ENCODE measurements at places on chromosomes 16 and 17.

- no peak for DNase-seq
These were observed 180.1 kb downstream of the MAP2K6 start for GRCh38 chr17:69594641-69595040.

- DNase-seq, result no peak
These were observed 13.6 kb upstream of the WFDC1 start for GRCh38 chr16:84281074-84281473.

- no peak for DNase-seq
These were observed 150.0 kb downstream of the MSI2 start for GRCh38 chr17:57406131-57406980.

- peak; percentile 45 for DNase-seq
These were observed 40.4 kb upstream of the NDRG4 start for GRCh38 chr16:58459344-58460218.

- no peak for DNase-seq
These were observed 198.5 kb downstream of the CYLD start for GRCh38 chr16:50940275-50940854.

DNA sequence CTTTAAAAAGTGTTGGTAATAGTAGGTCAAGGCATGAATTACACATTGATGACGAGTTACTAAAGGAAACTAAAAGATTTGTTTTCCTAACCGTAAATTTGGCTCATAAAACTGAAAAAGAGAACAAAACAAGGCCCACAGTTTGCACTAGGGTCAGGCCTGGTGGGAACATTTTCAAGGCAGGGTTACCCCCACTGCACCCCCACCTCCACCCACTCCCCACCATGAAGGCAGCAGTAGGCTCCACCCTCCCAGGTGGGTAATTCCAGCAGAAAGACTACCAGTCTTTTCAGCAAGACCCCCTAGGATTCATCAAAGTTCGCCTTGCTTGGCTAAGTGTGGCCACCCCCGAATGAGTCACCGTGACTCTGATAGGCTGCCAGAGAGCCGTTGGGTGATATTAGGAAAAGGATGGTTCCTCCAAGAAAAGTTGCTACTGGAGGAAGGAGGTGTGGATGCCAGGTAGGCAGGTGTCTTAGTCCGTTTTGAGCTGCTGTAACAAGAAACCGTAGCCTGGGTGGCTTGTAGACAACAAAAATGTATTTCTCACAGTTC, 8.6 kb downstream of the DNAAF1 start:
- DNase-seq, result no peak

GRCh38 chr16:53546988-53547391, 44.0 kb upstream of the AKTIP start:
- no peak for DNase-seq

GRCh38 chr16:31186176-31186575, 6.2 kb downstream of the FUS start:
- no peak for DNase-seq

Data from activated naive CD4-positive, alpha-beta T cell treated with anti-CD3 and anti-CD28 coated beads, Interleukin-2, amount 50 U/mL, for 16 hours (primary cell).